ENCODE measurements at places on chromosomes 7 and 10.

GRCh38 chr7:26583094-26583648, 281.2 kb downstream of the SKAP2 start:
- no peak for DNase-seq

DNA sequence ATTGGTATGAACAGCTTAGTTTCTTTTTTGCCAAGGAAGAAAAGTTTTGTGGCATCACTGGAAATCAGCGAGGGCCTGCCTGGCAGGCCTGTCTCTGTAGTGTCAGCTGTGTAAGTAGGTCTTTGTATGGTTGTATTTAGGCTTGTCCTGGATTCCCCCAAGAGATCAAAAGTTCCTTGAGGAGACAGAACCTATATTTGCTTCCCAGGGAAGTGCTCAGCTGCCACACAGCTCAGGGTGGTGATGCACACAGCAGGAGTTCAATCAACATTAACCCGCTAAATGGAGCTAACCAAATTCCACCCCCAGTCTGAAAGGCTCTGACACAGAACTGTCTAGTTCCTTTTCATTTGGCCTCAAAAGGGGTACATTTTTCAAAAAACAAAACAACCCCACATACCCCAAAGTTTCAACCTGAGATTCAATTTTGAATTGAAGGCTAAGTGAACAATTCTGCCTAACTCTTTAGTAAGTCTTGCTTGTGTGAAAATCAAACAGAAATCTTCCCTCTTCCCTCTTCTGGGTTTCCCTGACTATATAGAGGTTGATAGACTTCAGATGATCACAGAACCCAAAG, 124.4 kb downstream of the CLEC2L start:
- DNase-seq, result peak; percentile 7

- no peak for DNase-seq
Observed at GRCh38 chr10:101436302-101436701, 82.3 kb downstream of the BTRC start.

- peak; percentile 59 for DNase-seq
Observed at GRCh38 chr7:114048386-114049235, 129.8 kb upstream of the PPP1R3A start.

DNA sequence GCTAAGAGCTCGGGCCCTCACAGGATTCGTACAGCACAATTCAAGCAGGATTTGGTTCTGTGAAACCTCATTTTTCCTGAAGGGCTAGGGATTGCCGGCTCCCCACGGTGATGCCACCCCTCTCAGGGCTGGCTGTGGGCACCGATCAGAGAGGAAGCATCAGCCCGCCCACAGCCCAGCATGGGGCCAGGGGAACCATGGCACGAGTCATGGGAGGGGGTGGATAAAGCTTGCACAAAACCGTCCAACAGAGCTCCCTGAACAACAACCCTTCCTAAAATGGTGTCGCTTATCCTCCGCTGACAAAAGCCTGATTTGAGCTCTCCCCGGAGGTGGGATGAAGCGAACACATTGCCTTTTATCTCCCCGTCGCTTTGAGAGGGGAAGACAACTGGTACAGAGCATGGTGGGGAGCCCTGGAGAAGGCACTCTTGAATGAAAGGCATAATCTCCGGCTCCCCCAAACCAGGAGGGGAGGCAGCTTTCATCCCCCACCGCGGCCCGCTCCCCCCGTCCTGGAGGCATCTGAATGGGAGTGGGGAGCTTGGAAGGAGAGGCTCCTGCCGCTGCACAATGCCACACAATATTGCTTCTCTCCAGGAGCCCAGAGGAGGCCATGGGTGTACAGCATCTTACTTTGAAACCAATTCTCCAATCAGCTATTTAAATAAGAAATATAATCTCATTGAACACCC, 144.0 kb downstream of the RPS24 start:
- no peak for DNase-seq

- no peak for DNase-seq
Observed at GRCh38 chr7:153939654-153940053, 112.5 kb upstream of the DPP6 start.

DNA sequence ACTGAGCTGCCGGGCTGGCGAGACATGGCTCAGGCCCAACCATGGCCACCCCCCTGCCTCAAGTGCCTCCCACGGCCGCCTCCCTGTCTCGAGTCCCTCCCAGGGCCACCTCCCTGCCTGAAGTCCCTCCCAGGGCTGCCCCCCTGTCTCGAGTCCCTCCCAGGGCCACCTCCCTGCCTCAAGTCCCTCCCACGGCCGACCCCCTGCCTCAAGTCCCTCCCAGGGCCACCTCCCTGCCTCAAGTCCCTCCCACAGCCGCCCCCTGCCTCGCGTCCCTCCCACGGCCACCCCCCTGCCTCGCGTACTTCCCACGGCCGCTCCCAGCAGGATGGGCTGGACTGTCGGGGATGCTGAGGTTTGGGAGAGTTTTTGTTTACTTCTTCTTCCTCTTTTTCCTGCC, 462.5 kb downstream of the PTPRN2 start:
- DNase-seq, result no peak

- no peak for DNase-seq
Observed at GRCh38 chr7:85449478-85449877, 262.6 kb upstream of the SEMA3D start.

DNA sequence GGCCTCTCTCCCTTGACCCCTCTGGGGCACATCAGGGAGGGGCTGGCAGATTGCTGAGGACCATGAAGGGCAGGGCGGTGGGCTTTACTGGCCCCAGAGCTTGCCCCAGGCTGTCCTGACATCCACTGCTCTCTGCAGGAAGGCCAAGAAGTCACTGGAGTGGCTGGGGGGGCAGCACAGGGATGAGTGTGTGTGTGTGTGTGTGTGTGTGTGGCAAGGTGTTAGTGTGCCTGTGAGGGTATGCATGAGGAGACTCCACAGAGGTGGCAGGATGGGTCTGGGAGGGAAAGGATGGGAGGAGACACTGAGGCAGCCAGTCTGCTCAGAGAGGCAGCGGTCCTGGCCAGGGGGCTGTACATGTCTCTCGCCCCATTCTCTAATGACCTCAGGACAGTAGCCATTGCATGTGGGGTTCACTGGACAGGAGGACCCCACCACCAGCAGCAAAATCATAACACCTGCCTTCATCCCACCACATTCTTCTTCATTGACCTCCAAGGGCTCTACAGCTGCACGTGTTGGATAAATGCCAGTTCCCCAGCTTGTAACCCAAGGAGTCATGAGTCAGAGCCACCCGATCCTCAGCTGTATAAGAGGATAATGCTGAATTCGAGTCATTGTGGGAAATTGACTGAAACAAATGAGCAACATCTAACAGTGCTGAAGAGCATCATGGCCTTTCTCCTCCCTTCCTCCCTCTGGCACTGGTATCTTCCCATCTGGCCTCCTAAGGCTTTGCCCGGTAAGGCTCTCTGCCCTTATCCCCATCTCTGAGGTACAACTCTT, 720.5 kb downstream of the GRID1 start:
- DNase-seq, result no peak

- no peak for DNase-seq
Observed at GRCh38 chr7:142053988-142054387, 57.5 kb upstream of the MGAM2 start.

- no peak for DNase-seq
Observed at GRCh38 chr7:76296743-76297740, 5.4 kb upstream of the HSPB1 start.

Measured in COR-L47 (cell line).